Activated naive CD4-positive, alpha-beta T cell treated with anti-CD3 and anti-CD28 coated beads, Interleukin-2, amount 10 ng/mL, durations not matched to agents 7 days and 5 days (primary cell): ENCODE measurements at places on chromosomes 7 and 10.

GRCh38 chr10:112996462-112996861 is 46.4 kb downstream of the TCF7L2 start:
- no peak for DNase-seq

- peak; percentile 73 for DNase-seq
Measured at GRCh38 chr10:95560278-95561176, 644 bp downstream of the SORBS1 start.

GRCh38 chr7:84811362-84811761 is 375.5 kb downstream of the SEMA3D start:
- no peak for DNase-seq

DNA sequence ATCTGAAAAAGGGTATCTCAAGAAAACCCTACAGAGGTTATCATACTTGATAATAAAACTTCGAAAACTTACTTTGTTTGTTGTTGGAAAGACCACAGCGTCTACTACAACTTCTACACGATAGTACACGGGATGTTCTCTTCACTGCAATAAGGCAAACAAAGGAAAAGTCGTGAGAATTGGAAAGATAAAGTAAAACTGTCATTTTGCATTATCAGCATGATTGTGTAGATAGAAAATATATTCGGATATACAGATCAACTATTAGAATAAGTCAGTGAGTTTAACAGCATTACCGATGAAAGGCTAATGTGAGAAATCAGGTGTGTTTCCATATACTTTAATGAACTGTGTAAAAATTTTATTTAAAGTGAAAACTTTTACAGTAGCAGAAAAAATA is 287.4 kb downstream of the KLF6 start:
- DNase-seq, result no peak
